ENCODE measurements at places on chromosomes 11 and 22.

GRCh38 chr11:60763692-60764369 lies 7.2 kb downstream of the MS4A15 start:
- DNase-seq: no peak

- no peak for DNase-seq
Observed at GRCh38 chr22:48919851-48920589, 907.7 kb downstream of the BRD1 start.

DNA sequence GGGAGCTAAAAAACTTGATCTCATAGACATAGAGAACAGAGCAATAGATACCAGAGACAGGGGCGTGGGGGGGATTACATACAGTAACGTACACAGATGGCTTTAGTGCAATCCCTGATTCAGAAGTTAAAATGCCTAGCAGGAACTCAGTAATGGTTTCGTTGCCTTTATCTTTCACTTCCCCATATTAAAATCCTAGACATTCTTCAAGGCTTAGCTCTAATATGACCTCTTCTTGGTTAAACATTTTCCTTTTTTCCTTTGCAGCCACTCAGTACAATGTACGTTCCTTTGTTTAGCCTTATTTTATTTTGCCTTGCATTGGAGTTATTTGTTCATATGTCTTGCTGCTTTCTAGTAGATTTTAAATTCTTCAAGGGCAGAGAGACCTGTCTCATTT lies 104.9 kb downstream of the C11orf87 start:
- no peak for DNase-seq

DNA sequence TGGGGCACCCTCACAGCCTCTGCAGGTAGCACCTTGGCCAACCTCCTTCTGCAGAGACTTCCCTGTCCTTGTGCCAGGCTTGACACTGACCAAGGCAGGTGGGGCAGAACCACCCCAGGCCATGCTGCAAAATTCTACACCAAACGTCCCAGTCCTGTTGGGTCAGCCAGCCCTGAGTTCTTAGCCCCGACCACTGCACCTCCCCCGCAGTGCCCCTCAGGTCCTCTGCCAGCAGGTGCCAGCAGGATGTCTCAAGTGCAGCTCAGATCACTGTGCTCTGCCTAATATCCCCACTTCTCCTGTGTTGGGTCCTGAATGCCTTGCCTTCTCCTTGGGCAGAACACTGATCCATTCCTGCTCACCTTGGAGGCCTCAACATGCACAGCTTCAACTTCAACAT lies 999.7 kb downstream of the TBC1D22A start:
- no peak for DNase-seq

- DNase-seq: no peak
Observed at GRCh38 chr11:119445850-119446249, 22.9 kb upstream of the THY1 start.
